Stimulated activated CD4-positive, alpha-beta T cell treated with anti-CD3 and anti-CD28 coated beads, Interleukin-15, amount 100 ng/mL, for 24 hours (primary cell): ENCODE measurements at places on chromosomes 2 and 18.

DNA sequence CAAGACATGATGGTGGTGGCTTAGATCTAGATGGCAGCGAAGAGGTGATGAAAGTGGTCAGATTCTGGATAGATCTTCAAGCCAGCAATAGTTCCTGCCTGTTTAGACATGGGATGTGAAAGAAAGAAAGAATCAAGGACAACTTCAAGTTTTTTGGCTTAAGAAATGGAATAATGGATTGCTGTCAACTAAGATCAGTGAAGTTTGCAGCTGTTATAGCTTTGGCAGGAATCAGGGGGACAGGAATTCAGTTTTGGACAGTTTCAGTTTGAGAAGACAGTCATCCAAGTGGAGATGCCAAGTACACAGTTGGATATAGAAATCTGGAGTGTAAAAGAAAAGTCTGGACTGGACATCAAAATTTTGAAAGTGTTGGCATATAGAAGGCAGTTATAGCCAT lies 283.7 kb upstream of the PKDCC start:
- DNase-seq: no peak

GRCh38 chr2:39381653-39382052 lies 55.4 kb downstream of the MAP4K3 start:
- DNase-seq: no peak

GRCh38 chr2:234002281-234002680 lies 48.2 kb upstream of the SPP2 start:
- no peak for DNase-seq

- DNase-seq: no peak
Observed at GRCh38 chr2:26533661-26534060, 55.7 kb upstream of the OTOF start.

GRCh38 chr2:235766278-235766677 lies 272.4 kb downstream of the AGAP1 start:
- peak; percentile 61 for DNase-seq

DNA sequence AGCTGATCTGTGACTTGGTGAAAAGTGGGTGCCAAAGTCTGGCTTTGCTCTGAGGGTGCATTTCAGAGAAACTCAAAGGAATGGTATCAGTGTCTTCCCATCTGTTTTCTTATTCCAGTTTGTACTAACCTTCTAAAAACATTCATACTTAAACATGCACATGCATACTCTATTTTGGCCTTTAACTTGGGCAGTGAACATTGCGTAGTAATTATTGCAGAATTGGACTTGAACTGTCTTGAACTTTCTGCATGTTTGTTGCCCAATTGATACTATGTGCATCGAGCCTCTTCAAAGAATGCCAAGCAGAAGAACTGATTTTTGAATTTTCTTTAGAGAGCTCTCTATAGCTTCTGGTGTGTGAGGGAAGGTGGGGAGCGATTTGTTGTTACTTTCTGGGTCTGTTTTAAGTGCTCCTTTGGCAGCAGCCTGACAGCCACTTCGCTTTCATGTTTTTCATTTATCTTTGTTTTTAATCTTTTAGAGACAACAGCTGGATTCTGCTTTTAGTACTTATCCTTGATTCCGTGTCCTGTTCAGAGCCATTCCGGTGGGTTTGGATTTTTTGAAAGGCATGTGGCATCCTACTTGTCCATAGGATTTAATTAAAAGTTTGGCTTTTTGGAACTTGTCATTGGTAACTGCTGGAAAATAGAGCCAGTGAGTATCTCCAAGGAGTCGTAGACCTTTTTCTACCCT lies 159.2 kb downstream of the RAPGEF4 start:
- no peak for DNase-seq

DNA sequence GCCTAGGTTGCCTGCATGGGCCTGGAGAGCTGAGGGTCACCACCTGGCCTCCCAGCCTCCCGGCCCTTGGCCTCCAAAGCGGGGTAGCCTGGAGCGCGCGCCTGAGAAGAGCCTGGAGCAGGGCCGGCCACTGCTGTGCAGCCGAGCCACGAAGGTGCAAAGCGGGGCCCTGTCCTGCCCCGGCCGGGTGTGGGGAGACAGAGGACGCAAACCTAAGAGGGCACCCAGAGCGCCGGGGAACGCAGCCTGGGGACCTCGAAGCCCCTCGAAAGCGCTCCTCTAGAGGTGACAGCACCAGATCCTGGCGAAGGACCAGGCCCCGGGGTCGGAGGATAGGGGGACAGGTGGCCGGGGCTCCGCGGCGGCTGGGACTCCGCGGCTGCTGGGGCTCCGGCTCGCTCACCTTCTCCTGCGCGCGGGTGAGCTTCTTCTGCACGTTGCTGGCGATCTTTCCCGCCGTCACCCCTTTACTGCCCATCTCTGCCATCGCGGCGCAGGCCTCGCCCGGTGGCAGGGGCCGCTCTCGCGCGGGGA lies 430 bp downstream of the BIN1 start:
- DNase-seq: peak; percentile 26

GRCh38 chr2:17166506-17166905 lies 351.7 kb downstream of the RAD51AP2 start:
- DNase-seq: no peak

GRCh38 chr18:32684096-32684495 lies 88.7 kb downstream of the KLHL14 start:
- no peak for DNase-seq

DNA sequence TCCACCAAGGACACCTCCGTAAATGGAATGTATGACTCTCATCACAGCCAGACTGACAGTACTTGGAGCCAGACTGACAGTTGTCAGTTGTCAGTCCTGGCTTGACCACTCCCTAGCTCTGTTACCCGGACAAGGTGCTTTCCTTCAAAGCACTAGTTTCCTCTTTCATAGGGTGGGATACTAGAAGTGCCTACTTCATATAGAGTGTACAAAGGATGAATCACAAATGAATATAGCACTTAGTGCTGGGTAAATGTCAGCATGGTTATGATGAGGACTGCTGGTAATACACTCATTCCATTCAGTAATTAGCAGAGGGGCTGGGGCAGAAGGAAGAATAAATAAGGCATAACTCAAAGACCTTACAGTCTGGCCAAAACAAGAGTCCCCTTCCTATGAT lies 91.4 kb downstream of the ARL4C start:
- no peak for DNase-seq
